Iris pigment epithelial cell (primary cell): ENCODE measurements at places on chromosomes 5 and 9.

GRCh38 chr9:137055385-137056364, 1.8 kb upstream of the ENTPD2 start:
- peak; percentile 41 for DNase-seq

DNA sequence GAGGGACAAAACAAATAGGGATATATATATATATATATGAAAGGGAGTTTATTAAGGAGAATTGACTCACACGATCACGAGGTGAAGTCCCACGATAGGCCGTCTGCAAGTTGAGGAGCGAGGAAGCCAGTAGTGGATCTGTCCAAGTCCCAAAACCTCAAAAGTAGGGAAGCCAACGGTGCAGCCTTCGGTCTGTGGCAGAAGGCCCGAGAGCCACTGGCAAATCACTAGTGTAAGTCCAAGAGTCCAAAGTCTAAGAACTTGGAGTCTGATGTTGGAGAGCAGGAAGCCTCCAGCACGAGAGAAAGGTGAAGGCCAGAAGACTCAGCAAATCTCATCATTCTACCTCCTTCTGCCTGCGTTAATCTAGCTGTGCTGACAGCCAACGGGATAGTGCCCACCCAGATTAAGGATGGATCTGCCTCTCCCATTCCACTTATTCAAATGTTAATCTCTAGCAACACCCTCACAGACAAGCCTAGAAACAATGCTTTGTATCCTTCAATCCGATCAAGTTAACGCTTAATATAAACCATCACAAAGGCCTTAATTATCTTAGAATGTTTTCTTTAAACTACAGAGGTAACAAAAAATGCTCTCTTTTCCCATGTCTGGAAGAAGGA, 23.8 kb upstream of the DAB2 start:
- DNase-seq = no peak

- DNase-seq = no peak
Measured at GRCh38 chr9:16282718-16283117, 587.8 kb downstream of the BNC2 start.

DNA sequence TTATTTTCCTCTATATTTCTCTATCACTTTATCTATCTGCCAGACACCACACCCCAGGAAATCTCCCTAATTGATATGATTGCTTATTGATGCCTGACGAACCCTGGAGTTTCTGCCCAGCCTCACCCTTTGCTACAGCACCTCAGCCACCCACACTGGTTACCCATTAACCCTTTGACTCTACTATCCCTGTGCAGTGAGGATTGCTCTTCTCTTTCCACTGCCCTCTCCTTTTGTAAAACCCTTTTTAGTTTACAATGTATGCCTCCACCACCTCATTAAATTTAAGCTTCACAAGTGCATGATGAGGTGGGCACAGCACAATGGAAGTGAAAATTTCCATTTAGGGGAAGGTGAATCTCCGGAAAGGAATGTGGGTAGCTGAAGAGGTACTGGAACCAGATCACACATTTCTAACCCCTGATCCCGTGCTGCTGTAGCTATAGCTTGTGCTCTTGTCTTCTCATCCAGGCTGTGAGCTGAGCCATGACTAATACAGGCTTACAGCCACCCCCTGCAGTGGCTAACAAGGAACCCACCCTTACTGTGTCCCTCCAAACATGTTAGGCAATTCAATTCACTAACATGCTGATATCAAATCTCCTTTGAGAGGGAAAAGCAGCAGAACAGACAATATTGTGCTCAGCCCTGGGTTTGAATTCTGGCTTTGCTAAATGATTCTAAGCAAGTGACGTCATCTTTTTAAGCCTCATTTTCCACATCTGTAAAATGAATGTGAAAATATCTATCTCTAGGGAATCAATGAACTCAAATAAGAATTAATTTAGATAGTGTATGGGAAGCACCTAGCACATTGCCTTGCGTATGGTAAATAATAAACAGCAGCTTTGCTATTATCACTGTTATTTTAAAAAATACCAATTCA, 186.9 kb upstream of the TRIM32 start:
- DNase-seq = peak; percentile 56

DNA sequence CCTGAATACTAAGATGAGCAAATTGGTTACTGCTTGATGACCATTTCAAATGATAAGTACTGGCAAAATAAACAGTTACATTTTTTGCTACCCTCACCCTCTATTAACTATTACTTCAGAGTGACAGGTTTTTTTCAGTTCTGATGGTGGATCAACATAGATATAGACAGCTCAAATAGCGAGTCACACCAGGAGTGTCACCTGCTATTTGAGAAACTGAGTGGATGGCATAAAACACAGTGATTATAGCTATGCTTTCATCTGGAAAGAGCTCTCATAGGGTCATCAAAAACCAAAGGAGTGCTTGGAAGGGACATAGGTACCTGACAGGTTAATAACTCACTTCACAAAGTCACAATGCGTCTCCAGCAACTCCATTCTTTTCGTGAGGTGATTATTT, 244.5 kb upstream of the C9orf72 start:
- DNase-seq = no peak

GRCh38 chr9:94685359-94685758, 41.1 kb upstream of the AOPEP start:
- no peak for DNase-seq

- no peak for DNase-seq
Measured at GRCh38 chr5:73964352-73964865, 338.4 kb downstream of the ARHGEF28 start.

GRCh38 chr5:96984506-96985192, 48.8 kb downstream of the LNPEP start:
- peak; percentile 58 for DNase-seq

GRCh38 chr5:40665635-40666298, 13.9 kb upstream of the PTGER4 start:
- DNase-seq = no peak

- no peak for DNase-seq
Measured at GRCh38 chr5:882253-883183, 10.1 kb downstream of the BRD9 start.

GRCh38 chr9:135090081-135090480, 2.6 kb downstream of the OLFM1 start:
- no peak for DNase-seq

DNA sequence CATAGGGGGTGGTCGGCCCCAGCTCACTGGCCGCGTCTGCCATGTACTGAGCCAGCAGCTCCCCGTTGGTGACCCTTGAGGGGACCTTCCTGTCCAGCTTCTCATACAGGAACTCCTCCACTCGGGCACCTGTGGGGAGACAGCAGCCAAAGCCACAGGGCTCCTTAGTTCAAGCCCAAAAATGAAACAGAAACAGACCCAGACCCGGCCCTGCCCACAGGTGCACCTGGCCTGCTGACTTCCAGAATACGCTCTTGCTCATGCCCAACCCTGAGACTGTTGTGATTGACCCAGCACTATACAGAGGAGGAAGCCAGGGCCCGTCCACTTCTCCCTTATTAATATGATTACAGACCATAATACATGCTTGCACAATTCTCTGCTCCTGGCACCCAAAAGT, 7.0 kb downstream of the SH3GLB2 start:
- DNase-seq = no peak

DNA sequence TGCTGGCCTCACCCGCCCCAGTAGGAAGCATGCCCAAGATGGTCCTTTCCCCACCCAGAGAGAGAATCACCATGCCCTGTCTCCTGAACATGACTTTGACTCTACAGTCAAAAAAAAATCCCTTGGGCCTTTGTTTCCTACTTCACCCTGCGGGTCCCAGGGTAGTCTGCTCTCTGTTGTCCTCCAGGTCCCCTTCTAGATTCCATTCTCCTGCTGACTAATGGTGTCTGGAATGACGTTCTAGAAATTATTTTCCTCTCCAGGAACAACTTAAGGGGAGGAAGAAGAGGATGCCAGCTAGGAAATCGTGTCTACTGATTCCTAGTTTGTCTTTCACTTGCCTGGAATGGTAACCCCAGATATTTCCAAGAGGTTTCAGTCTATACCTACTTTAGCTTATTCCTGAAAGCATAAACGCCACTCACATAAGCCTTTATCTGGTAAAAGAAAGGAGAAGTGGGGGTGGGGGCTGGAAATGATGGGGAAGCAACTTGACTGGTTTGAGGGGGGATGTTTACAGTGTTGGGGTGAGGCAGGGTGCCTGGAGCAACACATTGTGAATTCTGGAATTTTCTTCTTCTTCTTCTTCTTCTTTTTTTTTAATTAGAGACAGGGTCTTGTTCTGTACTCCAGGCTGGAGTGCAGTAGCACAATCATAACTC, 93.9 kb downstream of the SNX18 start:
- DNase-seq = peak; percentile 41

- DNase-seq = no peak
Measured at GRCh38 chr5:132375957-132376356, 6.4 kb downstream of the SLC22A5 start.

DNA sequence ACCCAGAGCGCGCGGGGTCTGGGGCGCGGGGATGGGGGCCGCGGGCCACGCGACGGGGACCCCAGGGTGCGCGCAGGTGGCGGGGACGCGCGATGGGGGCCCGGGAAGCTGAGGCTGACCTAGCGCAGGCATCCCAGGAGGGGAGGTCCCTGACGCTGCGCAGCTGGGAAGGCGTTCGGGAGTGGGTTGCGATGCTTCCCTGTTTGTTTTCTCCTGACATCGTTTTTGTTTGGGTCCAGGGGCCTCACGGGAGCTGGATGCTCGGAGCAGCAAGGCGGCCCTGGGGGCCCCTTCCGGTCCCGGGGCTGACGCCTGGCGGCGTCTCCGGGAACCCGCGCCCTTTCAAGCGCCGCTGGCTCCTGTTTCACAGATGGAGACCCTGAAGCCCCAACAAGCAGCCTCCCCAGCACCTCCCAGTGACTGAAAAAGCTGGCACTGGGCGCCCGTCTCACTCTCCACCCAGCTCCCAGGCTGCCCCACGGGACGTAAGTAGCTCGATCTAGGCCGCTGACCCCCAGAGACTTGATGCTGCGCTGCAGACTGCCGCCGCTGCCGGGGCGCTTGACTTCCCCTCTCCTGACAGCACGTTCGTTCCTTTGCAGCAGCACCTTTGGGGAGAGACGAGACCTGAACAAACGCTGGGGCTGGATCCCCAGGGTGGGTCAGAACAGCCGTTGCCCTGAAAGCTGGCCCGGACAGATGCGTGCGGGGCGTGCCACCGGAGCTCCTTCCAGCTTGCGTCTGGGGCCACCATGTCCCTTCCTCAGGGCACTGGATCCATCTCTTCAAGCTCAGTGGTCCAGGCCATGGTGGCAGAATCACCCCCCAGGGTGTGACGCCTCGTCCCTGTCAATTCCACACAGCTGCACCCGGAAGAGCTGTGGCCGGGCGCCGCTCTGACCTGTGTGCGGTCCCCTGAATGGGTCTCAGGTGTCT, 593 bp downstream of the BRD3OS start:
- DNase-seq = peak; percentile 59

DNA sequence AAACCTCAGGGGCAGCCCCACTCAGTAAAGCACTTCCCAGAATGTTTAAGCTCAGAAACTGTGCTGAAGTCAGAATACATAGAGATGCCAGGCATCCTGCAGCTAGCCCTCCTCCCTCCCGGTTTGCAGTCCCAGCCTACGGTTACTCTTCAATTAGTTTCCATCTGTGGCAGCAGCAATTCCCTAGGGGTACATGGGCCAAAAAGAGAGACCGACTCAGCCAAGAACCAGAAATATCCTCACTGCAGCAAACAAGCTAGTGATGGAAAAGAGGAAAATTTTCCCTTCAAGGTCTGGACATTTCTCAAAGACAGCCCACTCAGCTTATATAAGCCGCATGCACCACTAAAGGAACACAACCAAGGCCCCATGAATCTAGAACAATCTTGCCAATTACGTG, 89.1 kb upstream of the PPP2R2B start:
- DNase-seq = no peak

DNA sequence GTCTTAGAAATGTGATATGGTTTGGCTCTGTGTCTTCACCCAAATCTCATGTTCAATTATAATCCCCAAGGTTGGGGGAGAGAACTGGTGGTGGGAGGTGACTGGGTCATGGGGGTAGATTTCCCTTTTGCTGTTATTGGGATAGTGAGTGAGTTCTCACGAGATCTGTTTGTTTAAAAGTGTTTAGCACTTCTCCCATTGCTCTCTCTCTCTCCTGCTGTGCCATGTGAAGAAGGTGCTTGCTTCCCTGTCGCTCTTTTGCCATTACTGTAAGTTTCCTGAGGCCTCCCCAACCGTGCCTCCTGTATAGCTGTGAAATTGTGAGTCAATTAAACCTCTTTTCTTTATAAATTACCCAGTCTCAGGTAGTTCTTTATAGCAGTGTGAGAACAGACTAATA, 203.6 kb downstream of the ASTN2 start:
- no peak for DNase-seq

DNA sequence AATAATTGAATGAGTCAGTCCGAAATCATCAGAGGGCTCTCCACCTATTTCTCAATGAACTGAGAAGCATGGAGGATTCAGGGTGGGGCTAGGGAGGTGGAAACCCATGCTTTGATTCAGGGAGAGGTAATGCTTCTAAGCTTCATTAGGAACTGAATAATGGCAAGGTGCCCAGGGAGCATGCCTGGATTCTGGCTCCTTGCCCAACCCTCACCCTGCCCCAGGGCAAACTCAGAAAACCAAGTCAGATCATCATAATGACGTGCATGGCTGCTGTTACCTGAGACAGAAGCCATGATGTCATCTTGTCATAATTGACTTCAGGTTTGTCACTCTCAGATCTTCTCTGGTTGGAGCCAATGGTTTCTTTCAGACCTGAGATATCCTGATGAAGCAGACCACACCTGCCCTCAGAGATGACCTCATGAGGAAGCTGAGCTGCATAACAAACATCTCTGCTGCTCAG, 199.6 kb downstream of the SYK start:
- peak; percentile 53 for DNase-seq

- no peak for DNase-seq
Measured at GRCh38 chr5:172728481-172729241, 42.3 kb downstream of the DUSP1 start.

DNA sequence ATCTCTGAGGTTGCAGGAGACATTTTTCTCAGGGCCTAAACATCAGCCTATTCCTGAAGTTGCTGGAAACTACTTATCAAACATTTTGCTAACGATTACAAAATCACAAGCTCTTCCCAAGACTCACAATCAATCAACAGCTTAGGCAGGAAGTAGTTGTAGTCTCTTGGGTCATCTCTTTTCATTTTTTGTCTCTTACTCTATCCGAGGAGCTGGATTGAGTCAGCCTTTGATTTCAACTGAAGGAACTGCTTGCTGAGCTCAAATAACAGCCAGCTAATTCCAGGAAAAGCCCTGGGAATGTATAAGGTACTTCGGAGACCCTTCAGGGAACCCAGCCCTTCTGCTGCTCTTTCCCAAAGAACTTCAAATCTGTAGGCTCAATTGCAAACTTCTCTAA, 398.9 kb downstream of the PLK2 start:
- peak; percentile 64 for DNase-seq

- no peak for DNase-seq
Measured at GRCh38 chr9:21852754-21853153, 50.3 kb downstream of the MTAP start.
